ENCODE measurements at places on chromosomes 5 and 9. TPM values are rescaled to one million over a fixed set of nuclear protein-coding genes. Genes with fewer than 3 reads are reported as not detected.
A peak's percentile ranks its signal among the peaks of the same experiment; 100 is the strongest.

DNA sequence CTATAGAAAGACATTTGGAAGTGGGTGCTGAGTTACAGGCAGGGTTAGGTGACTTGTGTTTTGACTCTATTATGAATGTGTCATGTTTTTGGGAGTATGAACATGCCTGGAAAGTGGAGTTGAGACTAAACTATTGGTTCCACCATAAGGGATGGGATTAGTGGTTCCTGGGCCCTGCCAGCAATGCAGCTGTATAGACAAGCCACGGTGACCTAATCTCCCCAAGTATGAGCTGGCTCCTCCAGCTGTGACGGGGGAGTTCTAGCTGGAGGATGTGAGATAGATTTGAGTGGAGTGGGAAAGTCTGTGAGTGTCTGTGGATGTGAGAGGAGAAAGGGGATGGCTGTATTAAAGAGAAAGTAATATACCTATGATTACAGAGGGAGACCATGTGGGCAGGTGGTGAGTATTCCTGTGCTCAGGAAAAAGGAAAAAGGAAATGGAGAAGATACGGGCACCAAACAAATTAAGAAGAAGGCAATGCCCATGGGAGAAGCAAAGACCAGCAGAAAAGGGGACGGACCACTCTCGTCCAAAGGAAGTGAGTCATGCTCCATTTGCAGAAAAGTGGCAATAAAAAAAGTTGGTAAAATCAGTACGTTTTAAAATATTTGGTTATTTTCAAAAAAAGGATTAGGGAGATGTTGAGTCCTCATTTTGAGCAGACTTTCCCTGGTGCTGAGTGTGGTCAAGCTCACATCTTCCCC, 48.3 kb upstream of the ICE1 start:
- peak; percentile 28 for DNase-seq

GRCh38 chr9:4117835-4118610, 181.8 kb downstream of the GLIS3 start:
- DNase-seq, result no peak

GRCh38 chr5:157326440-157327005, 60.6 kb downstream of the CYFIP2 start:
- no peak for DNase-seq

DNA sequence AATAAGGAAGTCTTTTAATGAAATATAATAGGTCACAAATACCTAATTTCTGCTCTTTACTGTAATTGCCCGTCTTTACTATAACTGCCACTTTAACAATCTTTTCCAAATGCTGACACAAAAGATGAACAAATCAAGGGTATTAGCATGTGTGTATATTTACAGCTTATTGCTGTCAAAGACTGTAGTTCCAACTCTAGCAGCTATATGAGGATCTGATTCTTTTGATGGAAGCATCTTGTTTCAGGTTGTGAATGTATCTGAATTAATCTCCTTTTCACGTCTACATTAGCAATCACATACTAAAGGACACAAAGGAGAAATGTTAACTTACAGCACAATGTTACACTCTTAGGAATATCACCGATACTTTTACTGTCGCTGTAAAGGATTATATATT, 27.9 kb downstream of the RFX3 start:
- DNase-seq, result no peak

- DNase-seq, result no peak
Observed at GRCh38 chr5:122077366-122078115, 518 bp downstream of the LOX start.

DNA sequence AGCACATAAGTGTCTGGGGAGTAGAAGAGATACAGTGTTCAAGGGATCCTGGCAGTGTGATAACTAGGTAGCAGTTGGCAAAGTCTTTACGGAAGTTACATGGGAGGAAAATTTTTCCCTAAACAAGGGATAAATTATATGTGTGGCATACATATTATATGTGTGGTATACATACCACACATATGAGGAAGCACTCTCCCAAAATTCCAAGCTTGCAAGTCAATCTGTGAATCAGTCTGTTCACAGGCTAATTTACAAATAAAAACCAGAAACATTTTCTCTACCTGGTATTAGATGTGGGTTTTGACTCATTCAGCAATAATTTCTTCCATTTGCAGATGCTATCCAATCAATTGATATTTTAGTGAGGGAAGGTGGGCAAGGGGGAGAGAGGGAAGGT, 110.0 kb downstream of the ISOC1 start:
- DNase-seq, result no peak

Gene PCDHA3
- 0.07 TPM for total RNA-seq

Gene SLC24A2
- total RNA-seq, result not detected

Gene IL13
- not detected for total RNA-seq

Measured in heart right ventricle (tissue), 16 donors.